ENCODE measurements at places on chromosomes 12 and 14. TPM values are rescaled to one million over a fixed set of nuclear protein-coding genes. Genes with fewer than 3 reads are reported as not detected.

Gene CCDC60
- total RNA-seq, result 0.78 TPM

Gene SLC7A8
- 209 TPM for total RNA-seq

Gene NPFF
- total RNA-seq, result 0.80 TPM

Gene TAS2R30
- total RNA-seq, result 1.0 TPM

Gene NPAS3
- 0.60 TPM for total RNA-seq

Gene JPH4
- 46.7 TPM for total RNA-seq

Gene PPP4R4
- 9.6 TPM for total RNA-seq

Gene MSRB3
- 2.2 TPM for total RNA-seq

Gene DAO
- total RNA-seq, result not detected

Gene WNT1
- total RNA-seq, result not detected

Gene KRT74
- not detected for total RNA-seq

Gene RNASE7
- total RNA-seq, result not detected

DNA sequence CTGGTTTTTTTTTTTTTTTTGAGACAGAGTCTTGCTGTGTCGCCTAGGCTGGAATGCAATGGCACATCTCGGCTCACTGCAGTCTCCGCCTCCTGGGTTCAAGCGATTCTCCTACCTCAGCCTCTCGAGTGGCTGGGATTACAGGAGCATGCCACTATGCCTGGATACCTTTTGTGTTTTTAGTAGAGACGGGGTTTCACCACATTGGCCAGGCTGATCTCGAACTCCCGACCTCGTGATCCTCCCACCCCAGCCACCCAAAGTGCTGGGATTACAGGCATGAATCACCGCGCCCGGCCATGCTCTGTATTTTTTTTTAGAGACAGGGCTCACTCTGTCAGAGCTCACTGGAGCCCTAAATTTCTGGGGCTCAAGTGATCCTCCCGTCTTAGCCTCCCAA, 32.6 kb downstream of the VRTN start:
- no peak for DNase-seq

DNA sequence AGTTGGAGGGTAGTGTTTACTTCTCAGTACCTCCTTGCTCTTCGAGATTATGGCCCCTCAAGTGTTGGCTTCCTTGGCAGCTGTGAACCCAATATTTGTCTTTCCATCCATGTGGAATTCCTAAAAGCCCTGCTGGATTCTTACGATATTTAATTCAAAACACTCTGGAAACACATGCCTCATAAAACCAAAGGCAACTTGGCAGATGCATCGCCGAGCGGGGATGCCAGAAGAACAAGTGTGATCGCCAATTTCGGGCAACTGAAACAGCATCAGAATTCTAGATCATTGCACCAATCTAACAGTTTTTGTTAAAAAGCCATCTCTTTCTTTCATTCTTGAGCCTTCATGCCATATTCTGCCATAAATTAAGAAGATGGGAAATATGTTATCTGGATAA, 934.4 kb downstream of the AACS start:
- DNase-seq, result no peak

GRCh38 chr14:54854181-54854580, 48.4 kb downstream of the GCH1 start:
- peak; percentile 9 for DNase-seq

GRCh38 chr12:96347130-96347699, 53.0 kb downstream of the CDK17 start:
- no peak for DNase-seq

GRCh38 chr12:93098077-93098476, 169.0 kb upstream of the EEA1 start:
- peak; percentile 67 for DNase-seq

DNA sequence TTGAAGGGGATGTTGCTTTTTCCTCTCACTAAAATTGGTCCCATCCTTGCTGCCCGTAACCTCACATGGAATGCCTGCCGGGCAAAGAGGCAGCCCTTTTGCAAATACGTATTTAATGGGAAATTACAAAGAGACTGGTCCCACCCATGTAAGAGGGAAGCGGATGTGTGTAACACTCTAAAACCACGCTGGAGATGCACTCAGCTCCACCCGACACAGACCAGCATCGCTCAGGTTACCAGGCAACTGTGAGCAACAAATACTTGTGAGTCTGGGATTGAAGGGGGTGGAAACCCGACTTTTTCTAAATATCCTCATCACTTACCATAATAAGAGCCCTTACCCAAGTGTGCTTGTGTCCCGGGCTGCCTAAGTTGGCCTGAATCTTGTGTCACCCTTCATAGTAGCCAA, 47.7 kb downstream of the ELK3 start:
- no peak for DNase-seq

- no peak for DNase-seq
These were observed 37.3 kb upstream of the EML1 start for GRCh38 chr14:99755629-99756603.

DNA sequence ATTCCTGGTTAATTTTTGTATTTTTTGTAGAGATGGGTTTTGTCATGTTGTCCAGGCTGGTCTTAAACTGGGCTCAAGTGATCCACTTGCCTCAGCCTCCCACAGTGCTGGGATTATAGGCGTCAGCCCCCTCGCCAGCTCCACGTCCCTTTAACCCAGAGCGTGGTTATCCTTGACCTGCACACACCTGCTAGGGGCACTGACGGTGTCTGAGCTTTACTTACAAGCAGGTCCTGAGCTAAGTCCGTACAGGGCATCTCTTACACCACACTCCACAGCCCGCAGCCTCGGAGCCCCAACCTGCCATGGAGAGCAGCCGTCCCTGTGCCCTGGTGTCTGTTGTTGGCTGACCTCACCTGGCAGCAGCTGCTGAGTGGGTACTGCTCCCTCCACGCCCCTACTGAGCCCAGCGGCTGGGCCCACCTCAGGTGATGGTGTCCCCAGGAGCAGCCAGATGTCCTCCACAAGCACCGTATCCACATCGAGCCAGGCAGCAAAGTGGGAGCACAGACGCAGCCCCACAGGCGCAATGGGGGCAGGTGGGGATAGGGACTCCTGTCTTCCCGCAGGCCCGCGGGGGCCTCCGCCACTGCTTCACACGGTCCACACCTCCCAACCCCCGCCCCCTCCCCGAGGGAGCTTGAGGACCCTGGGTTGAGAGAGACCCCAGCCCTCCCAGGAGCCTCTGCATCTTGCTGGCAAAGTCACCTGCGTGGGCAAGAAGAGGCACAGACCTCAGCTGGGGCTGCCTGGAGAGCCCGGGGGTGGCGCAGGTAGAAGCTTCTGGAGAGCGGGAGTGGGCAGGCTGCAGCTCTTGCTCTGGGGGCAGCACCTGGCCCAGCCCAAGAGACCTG, 325.4 kb upstream of the SFSWAP start:
- DNase-seq, result no peak

DNA sequence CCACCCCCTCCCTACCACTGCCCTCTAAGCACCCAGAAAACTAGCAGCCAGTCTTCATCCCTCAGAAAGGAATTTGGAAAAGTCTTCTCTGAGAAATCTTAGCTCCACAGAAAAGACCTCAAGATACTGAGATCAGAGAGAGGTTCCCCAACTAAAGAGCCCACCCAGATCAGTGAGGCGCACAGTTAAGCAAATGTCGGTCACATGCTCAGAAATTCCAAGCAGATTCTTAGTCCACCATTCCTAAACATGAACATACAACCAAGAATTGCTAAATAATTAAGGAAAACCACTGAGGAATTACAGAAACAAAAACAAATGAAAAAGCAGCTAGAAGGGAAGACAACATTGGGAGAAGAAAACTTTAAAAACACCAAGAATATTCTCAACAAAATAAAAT, 32.3 kb downstream of the MED13L start:
- DNase-seq, result no peak

- no peak for DNase-seq
These were observed 358.4 kb downstream of the DPF3 start for GRCh38 chr14:72535485-72535884.

- DNase-seq, result no peak
These were observed 190.7 kb downstream of the NEDD1 start for GRCh38 chr12:97097734-97098133.

DNA sequence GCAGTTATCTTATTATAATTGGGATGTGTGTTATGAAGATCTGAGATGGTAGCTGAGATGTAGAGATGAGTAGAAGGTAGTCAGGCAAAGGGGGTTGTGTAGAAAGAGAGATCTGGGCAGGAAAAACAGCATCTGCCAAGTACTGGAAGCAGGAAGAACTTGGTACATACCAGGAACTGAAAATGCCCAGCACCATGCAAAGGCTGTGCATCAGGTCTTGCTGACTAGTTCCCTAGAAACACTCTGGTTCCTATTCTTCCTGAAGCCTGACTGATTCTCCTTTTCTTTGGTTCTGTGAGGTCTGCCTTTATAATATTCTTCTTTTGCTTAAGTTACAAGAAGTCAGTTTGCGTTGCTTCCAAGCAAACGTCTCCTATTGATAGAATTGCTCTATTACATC, 6.7 kb upstream of the NFATC4 start:
- DNase-seq, result no peak

GRCh38 chr14:55625481-55625880, 45.5 kb downstream of the KTN1 start:
- DNase-seq, result no peak

DNA sequence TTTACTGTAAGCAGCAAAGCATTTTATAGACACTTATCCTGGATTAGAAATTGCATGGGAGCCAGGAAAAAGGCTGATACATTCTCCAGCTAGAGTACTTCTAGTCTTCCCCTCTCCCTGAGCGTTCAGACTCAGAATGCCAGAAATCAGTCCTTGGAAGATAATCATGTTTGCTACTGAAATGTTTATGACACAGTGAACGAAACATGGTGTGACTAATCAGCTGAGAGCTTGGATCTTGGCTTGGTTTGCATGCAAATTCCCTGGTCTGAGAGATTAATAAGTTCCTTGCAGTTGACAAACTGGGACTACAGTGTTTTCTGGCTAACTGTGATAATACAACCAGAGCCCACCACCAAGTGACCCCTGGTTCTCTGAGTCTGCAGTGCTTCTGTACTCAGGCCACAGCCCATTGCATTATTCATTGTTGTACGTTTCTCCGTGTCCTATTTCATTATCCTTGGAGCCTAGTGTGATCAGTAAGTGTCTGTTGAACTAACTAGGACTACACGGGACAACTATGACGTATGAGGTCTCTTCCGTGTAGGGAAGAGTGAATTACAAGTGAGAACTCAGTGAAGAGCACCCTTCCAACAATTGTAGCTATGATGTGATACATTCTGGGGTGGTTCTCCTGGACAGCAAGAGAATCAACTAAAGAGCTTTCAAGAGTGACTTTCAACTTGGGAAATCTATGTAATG, 34.6 kb upstream of the EVL start:
- DNase-seq, result no peak

DNA sequence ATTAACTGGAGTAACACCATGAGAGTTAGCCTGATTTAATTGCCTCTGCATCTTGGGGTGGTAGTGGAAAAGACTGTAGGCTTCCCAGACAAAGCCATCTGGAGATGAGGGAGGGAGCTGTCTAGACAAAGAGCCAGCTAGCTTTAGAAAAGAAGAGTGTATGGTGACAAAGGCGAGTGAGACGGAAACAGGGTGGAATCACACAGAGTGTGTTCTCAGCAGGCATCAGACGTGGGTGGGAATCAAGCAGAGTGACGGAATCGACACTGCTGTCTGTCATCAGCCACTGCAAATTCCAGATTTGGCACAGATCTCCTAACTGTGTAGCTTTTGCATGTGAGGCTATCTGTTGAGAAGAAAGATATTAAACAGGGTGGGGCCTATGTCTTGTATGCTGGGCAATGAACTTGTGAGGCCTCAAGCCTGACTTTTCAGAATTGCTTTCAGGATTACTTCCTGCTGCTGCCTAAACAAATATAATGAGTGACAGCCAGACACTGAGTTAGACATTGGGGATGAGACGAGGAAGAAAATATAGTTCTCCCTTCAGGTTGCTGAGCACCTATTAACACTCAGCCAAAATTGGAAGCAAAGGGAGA, 236.5 kb upstream of the GRIP1 start:
- no peak for DNase-seq

- peak; percentile 56 for DNase-seq
These were observed 64.8 kb downstream of the WSCD2 start for GRCh38 chr12:108193917-108194316.

All from H1 (cell line).